Glutamatergic neuron (in vitro differentiated cells): ENCODE measurements at places on chromosomes 6 and 20. TPM values are rescaled to one million over a fixed set of nuclear protein-coding genes. Genes with fewer than 3 reads are reported as not detected.

Gene SIM1
- total RNA-seq: 49.8 TPM

Gene SNRPB2
- 81.3 TPM for total RNA-seq

Gene TAGAP
- total RNA-seq: not detected

Gene TRAPPC3L
- total RNA-seq: not detected

Gene DUSP22
- total RNA-seq: 40.4 TPM

Gene L3MBTL3
- total RNA-seq: 22.8 TPM

Gene TBPL1
- 156 TPM for total RNA-seq

Gene PDE10A
- total RNA-seq: 24.5 TPM

Gene EPHA7
- total RNA-seq: 3.6 TPM

Gene BPIFA1
- not detected for total RNA-seq

DNA sequence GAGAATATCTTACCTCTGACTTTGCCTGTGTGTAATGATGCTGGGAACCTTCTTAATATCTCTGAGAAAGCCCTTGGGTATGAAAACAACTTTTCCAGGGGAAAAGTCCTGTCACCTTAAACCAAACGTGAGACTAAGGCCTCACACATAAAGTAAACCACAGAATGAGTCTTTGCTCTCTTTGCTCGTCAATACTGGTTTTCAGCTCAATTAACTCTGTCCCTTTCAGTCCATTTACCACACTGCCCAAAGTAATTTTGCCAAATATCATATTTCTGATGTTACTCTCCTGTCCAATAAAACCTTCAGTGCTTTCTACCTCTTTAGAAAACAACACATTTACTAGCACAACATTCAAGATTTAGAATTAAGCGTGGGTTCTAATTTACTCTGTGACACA, 100.5 kb upstream of the HMGCLL1 start:
- H3K27ac ChIP-seq: peak overlapping the region; percentile 48
- H3K4me3 ChIP-seq: peak overlapping the region; percentile 30
- peaks cover 4% of the 10 kb centered on the region for H3K36me3 ChIP-seq
- no peak for DNase-seq
- H3K27me3 ChIP-seq: no peaks in the 10 kb centered on the region
- H3K4me1 ChIP-seq: peaks cover 30% of the 10 kb centered on the region

DNA sequence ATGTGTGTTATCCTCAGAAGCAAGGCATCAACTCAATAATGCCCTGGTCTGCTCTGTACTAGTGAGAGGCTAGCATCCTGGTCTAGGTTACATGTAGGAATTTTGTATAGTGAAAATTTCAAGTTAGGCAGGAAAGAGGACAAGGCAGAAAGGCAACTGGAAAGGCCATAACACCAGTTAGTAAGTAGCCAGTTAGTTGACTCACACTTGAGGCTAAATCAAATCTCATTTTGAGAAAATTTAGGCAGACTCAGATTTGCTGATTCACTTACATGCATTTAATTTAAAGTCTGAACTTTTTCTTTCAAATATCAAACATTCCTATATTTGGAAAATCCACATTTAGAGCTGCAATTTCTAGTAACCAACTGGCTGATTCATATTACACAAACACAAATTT, 184.5 kb upstream of the TCF21 start:
- peaks cover 8% of the 10 kb centered on the region for H3K27me3 ChIP-seq
- H3K4me3 ChIP-seq: no peak overlapping the region
- no peak for DNase-seq
- H3K36me3 ChIP-seq: no peaks in the 10 kb centered on the region

- H3K27ac ChIP-seq: no peak overlapping the region
- H3K4me3 ChIP-seq: no peak overlapping the region
- peaks cover 3% of the 10 kb centered on the region for H3K27me3 ChIP-seq
- peaks cover 25% of the 10 kb centered on the region for H3K36me3 ChIP-seq
- peaks cover 5% of the 10 kb centered on the region for H3K4me1 ChIP-seq
Observed at GRCh38 chr20:48017509-48017908, 232.2 kb upstream of the SULF2 start.

DNA sequence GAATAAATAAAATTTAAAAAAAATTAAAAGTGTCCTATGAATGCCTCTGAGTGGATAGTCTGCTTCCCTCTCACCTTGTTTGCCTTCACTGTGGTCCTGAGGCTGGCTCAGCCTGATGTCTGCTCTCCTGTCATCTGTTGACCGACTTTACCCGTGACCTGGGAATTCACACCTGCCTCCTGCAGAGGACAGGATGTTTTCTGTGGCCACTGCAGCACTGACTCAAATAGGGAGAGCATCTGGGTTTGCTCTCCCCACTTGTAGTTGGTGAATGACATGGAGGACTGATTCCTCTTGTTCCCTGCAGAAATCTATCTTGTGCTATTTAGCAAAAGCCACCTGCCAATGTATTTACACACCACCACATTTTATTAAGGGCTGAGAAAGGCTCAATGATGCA, 52.4 kb upstream of the ERVFRD-1 start:
- no peaks in the 10 kb centered on the region for H3K36me3 ChIP-seq
- DNase-seq: no peak
- no peak overlapping the region for H3K27ac ChIP-seq
- H3K27me3 ChIP-seq: no peaks in the 10 kb centered on the region

DNA sequence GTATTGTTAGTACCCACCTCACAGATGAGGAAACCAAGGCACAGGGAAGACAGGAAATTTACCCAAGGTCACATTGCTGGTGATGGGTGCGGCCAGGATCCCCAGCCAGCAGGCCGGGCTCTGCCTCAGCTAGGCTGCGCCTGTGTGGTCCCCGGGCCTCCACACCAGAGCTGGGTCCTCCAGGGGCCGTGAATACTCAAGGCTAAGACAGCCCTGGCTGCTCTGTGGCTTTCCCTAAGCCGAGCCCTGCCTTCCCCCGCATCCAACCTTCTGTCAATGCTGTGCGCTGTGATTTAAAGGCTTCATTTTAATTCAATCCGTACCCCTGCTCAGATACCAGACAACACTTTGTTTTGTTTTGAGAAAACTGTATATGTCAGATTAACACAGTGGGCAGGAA, 246.7 kb downstream of the TTLL2 start:
- peaks cover 16% of the 10 kb centered on the region for H3K4me1 ChIP-seq
- peaks cover 9% of the 10 kb centered on the region for H3K27me3 ChIP-seq
- H3K36me3 ChIP-seq: no peaks in the 10 kb centered on the region
- no peak overlapping the region for H3K4me3 ChIP-seq

DNA sequence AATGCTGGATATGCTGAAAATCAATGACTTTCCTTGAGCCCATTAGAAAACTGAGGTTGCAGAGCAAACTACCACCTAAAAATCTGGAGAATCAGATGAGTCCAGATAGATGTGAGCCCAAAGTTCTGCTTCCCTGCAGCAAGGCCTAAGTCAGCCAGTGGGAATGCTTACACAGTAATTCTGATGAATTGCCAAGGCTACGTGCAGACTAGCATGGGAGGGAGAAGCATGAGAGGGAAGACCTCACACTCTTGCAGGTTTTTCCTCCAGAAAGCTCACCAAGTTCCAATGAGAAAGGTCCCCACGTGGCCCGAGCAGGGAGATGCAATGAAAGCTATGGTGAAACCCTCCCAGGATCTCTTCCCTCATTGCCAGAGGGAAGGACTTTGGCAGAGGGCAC, 104.8 kb upstream of the SIRPA start:
- no peak for DNase-seq
- no peaks in the 10 kb centered on the region for H3K4me1 ChIP-seq
- H3K4me3 ChIP-seq: no peak overlapping the region

DNA sequence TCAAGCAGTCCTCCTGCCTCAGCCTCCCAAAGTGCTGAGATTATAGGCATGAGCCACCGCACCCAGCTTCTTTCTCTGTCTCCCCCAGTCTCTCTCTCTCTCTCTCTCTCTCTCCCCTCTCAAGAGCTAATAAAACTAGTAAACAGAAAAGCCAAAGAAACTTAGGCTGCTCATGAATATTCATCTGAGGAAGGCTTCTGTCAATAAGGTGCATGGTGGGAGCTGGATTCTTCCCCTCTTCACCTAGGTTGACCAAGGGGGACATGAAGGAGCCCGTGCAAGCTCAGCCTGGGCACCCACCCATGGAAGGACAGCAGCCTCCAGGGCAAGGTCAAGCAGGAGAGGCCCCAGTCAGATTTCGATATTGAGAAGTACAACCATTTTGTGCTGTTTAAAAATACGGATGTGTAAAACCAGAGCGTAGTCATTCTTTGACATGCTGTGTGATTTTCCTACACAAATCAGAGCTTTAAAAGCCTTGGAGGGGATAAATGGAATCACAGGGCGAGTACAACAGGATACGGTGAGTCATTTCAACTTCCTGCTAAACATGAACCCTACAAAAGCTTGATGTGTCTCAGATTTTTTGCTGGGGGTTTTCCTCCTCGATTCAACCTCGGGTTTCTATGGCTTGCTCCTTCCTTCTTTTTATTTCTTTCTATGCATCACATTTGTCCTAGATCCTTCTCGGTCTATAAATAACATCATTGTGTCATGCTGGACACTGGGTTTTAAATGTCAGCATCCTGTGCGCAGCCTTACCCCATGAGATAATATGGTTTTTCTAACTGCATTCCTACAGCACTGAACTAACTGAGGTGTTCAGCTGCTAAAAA, 368.9 kb upstream of the JARID2 start:
- no peaks in the 10 kb centered on the region for H3K36me3 ChIP-seq
- H3K27ac ChIP-seq: no peak overlapping the region
- peaks cover 5% of the 10 kb centered on the region for H3K4me1 ChIP-seq

DNA sequence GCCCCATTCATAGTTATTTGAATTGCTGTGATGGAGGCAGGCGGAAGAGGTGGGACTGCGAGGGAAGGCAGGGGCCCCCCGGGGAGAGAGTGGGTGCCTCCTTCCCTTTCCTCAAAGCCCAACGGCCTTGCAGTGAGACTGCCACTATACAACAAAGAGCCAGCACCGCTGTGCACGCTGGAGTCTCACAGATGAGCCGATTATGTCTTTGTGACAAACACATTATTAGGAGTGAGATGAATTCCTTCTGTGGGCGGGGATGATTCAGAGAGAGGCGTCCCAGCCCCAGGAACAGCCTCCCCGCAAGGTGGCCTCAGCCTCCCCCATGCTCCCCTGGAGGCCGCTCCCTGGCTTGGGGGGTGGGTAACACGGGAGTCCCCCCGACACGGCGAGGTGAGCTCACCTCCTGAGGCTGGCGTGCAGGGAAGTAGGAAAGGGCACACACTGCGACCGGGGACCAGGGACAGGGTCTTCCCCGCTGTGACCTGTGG, 26.7 kb downstream of the NTSR1 start:
- DNase-seq: peak; percentile 11
- H3K4me1 ChIP-seq: peaks cover 20% of the 10 kb centered on the region
- H3K27me3 ChIP-seq: peaks cover 14% of the 10 kb centered on the region
- H3K27ac ChIP-seq: no peak overlapping the region

GRCh38 chr20:19008497-19008896, 194.9 kb downstream of the SCP2D1 start:
- H3K4me1 ChIP-seq: no peaks in the 10 kb centered on the region
- H3K36me3 ChIP-seq: no peaks in the 10 kb centered on the region
- peaks cover 2% of the 10 kb centered on the region for H3K27me3 ChIP-seq
- H3K27ac ChIP-seq: no peak overlapping the region
- H3K4me3 ChIP-seq: no peak overlapping the region

DNA sequence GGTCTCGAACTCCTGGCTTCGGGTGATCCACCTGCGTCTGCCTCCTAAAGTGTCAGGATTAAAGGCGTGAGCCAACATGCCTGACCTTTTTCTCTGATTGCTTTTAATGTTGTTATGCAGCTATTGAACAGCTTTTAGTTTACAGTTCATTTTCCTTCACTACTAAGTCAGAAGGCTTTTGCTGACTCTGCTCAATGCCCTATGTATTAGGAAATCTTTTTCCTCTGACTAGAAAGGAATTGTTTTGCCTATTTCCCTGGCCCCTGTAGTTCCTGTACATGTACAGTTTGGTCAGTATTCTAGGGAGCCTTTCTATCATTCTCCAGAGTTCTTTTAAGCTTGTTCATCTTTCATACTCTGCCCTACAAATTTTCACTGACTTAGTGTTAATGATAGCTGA, 280.2 kb downstream of the CDKAL1 start:
- H3K27ac ChIP-seq: no peak overlapping the region
- no peak for DNase-seq
- H3K4me3 ChIP-seq: no peak overlapping the region
- peaks cover 4% of the 10 kb centered on the region for H3K36me3 ChIP-seq

DNA sequence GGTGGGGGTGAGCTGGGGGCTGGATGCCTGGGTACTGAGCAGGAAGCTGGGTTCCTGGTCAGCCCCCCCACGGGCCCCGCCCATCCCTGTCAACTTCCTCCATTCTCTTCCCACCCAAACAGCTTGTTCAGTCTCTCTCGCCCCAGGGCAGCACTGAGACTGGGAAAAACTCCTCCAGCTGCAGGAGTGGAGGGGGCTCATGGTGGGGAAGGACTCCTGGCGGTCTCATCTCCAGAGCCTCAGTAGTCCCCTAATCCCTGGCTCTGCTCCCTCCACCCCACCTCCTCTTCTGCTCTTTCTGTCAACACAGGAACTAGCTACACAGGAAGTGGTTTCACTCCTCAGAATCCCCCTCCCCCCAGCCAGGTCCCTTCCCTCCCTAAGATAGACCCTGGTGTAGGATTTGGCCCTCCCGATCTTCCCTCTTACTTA, at the start of gene GPSM3:
Gene GPSM3 (minus strand): TSS at position 36 of the 432 bp plus-strand sequence. CDS start 130 bp downstream, outside the sequence.
- H3K27ac ChIP-seq: peak within 1 kb of the TSS; percentile 59
- peak within 1 kb of the TSS; percentile 12 for H3K4me3 ChIP-seq
- H3K27me3 ChIP-seq: peaks cover 11% of the 10 kb centered on the region
- no peak for DNase-seq

- DNase-seq: peak; percentile 82
- H3K27me3 ChIP-seq: peaks cover 15% of the 10 kb centered on the region
- peak within 1 kb of the TSS; percentile 97 for H3K4me3 ChIP-seq
- H3K36me3 ChIP-seq: peaks cover 13% of the 10 kb centered on the region
Observed at GRCh38 chr6:157823001-157823527, at the start of gene SNX9. Gene SNX9, plus strand, starts transcription at chr6:157823246. Its CDS starts 189 bp downstream, at chr6:157823435.

- H3K27ac ChIP-seq: no peak within 1 kb of the TSS
- H3K4me3 ChIP-seq: peak within 1 kb of the TSS; percentile 82
- DNase-seq: peak; percentile 93
- H3K27me3 ChIP-seq: no peaks in the 10 kb centered on the region
Observed at GRCh38 chr6:89432875-89433251, at the start of gene ANKRD6. Gene ANKRD6, plus strand, starts transcription at chr6:89433152. Its CDS starts 133,825 bp downstream, at chr6:89566977.

DNA sequence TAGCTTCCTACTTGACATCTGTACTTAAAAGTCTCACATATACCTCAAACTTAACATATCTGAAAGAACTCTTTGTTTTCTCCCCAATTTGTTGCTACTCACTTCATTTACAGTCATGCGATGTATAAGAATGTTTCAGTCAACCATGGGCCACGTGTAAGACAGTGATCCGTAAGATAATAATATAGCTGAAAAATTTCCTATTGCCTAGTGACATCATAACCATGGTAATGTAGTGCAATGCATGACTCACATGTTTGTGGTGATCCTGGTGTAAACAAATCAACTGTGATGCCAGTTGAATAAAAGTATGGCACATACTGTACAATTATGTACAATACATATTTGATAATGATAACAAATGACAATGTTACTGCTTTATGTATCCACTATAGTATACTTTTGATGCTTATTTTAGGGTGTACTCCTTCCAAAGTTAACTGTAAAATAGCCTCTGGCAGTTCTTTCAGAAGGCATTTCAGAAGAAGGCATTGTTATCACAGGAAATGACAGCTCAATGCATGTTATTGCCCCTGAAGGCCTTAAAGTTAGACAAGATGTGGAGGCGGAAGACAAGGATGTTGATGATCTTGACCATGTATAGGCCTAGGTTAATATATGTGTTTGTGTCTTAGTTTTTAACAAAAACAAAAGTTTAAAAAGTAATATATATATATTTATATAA, 579.0 kb downstream of the EPHA7 start:
- no peak overlapping the region for H3K27ac ChIP-seq
- no peaks in the 10 kb centered on the region for H3K36me3 ChIP-seq
- H3K4me3 ChIP-seq: no peak overlapping the region
- no peaks in the 10 kb centered on the region for H3K4me1 ChIP-seq
- DNase-seq: no peak
- H3K27me3 ChIP-seq: no peaks in the 10 kb centered on the region

GRCh38 chr6:37260444-37260843, 2.5 kb upstream of the TMEM217 start:
- peaks cover 5% of the 10 kb centered on the region for H3K4me1 ChIP-seq
- DNase-seq: no peak
- H3K36me3 ChIP-seq: no peaks in the 10 kb centered on the region
- H3K27ac ChIP-seq: no peak overlapping the region
- H3K4me3 ChIP-seq: no peak overlapping the region
- H3K27me3 ChIP-seq: peaks cover 4% of the 10 kb centered on the region
